AG09309 (cell line): ENCODE measurements at places on chromosomes 4 and X.

DNA sequence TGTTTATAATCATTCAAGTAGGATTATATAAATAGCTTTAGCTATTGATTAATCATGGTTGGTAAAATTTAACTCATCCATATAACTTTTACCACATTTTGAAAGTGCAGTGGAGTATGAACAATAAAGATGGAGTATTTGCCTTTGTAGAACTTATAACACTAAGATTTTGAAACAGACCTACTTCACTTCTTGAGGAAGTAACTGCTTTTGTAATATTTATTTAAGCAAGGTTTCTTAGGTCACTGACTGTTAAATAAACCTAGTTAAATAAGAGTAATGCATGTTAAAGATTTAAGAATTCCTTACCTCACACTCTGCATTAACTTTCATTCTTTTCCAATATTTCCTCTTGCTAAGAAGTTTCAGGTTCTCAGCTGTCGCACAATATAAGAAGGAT, 242.5 kb downstream of the CFAP299 start:
- no peak for DNase-seq

GRCh38 chrX:30580641-30581040, 3.1 kb upstream of the TASL start:
- DNase-seq, result no peak

DNA sequence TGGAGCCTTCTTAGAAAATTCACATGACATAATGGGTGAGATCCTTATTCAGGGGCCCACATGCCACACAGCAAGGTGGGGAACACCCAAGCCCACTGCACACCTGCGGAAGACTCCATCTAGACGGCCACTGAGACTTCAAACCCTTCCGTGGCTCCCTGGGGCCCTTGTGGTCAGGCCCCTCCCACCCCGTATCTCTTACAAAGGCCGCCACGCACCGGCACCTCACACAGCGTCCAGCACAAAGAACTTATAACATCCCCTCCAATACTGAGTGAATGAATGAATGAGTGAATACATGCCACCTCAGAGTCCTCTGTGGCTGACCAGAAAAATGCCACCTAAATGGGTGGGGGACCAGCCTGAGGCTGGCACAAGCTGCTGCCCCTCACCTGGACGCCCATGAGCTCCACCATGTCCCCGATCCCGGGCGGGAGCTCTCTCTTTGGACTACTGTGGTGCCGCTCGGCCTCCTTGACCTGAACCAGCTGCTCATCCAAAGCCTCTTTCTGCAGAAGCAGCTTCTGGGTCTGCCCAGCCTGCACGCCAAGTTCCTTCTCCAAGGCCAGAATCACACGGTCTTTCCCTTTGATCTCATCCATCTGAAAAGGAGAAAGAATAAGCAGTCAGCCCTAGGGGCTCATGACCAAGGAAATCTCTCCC, 66.9 kb upstream of the C4orf50 start:
- DNase-seq, result no peak

DNA sequence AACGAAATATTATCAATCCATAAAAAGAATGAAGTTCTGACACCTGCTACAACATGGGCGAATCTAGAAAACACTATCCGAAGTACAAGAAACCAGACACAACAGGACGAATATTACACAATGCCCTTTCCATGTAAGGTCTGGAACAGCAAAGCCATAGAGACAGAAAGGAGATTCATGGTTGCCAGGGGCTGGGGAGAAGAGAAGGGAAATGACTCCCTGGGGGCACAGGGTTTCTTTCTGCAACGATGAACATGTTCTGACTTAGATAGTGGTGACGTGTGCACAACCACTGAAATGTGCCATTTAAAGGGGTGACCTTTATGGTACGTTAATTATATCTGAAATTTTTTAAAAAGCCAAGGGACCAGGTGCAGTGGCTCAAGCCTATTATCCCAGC, 28.3 kb downstream of the GPR143 start:
- DNase-seq, result no peak

DNA sequence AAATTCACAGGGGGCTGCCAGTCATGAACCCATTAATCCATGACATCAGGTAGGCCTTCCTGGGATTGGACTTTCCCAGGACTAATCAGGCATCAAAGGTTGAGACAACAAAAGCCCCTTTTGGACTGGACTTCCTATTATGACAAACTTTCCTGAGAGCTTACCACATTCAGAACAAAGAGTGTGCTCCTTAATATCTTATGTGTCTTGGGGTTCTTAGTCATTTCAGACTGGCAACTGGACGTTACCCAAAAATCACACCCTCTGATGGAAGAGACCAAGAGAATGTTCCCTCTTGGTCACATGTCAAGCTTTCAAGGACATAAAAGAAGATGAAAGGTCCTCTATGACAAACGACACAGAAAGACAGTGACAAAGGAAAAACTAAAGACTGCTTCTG, 31.6 kb upstream of the PPP1R2C start:
- DNase-seq, result no peak

DNA sequence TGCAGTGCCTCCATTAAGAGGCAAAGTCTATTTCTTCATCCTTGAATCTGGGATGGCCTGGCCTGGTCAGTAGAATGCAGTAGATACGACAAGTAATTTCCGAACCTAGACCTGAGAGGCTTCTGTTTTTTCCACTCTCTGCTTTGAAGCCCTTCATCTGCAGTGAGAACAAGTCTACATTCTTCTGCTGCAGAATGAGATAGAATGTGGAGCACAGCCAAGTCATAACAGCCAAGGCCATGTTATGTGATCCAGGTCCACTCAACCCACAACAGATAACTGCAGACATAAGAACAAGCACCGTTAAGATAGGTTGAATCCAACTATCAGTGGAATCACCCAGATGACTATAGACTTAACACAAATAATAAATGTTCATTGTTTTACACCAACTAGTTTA, 1297.7 kb downstream of the C4orf33 start:
- DNase-seq, result no peak

- DNase-seq, result no peak
These were observed 67.5 kb downstream of the TBL1X start for GRCh38 chrX:9532349-9532748.

DNA sequence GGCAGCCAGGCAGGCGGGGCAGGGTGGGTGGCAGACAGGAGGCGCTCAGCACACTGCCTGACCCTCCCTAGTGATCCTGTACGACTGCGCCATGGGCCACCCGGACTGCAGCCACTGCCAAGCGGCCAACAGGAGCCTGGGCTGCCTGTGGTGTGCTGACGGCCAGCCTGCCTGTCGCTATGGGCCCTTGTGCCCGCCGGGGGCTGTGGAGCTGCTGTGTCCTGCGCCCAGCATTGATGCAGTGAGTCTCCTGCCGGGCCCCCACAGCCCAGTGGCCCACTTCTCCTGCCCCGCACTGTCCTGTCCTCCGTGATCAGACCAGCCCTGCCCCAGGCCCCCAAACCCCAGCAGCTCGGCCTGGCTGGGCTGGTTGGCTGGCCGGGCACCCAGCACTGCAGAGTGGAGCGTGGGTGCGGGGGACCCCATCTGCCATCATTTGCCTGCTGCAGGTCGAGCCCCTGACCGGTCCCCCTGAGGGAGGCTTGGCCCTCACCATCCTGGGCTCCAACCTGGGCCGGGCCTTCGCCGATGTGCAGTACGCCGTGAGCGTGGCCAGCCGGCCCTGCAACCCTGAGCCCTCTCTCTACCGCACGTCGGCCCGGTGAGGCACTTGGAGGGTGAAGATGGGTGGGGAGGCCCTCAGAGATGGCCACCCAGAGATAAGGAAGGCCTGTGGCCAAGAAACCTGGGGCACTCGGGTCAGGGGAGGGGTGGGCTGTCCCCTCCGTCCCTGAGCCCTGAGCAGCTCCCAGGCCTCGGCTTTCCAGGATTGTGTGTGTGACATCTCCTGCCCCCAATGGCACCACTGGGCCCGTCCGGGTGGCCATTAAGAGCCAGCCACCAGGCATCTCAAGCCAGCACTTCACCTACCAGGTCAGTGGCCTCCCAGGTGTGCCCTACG, 7.6 kb downstream of the PLXNB3 start:
- DNase-seq, result no peak

GRCh38 chr4:4269331-4269731, 20.6 kb downstream of the LYAR start:
- no peak for DNase-seq

DNA sequence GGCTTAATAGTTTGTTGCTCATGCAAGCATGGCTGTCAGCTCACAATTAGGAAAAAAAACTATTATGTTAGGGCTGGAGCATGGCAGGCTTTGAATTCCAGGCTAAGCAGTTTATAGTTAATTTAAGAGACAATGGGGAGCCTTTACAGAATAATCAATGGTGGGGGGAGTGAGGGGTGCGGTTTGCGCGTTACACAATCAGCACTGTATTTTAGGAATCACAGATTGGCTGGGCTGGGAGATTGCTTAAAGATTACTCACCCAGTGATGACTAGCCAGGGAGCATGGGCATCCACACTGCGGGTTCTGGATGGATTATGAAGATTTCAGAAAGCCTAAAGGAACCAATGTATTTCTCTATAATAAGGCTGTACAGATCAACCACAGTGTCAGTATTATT, 186.6 kb downstream of the SOX3 start:
- no peak for DNase-seq

DNA sequence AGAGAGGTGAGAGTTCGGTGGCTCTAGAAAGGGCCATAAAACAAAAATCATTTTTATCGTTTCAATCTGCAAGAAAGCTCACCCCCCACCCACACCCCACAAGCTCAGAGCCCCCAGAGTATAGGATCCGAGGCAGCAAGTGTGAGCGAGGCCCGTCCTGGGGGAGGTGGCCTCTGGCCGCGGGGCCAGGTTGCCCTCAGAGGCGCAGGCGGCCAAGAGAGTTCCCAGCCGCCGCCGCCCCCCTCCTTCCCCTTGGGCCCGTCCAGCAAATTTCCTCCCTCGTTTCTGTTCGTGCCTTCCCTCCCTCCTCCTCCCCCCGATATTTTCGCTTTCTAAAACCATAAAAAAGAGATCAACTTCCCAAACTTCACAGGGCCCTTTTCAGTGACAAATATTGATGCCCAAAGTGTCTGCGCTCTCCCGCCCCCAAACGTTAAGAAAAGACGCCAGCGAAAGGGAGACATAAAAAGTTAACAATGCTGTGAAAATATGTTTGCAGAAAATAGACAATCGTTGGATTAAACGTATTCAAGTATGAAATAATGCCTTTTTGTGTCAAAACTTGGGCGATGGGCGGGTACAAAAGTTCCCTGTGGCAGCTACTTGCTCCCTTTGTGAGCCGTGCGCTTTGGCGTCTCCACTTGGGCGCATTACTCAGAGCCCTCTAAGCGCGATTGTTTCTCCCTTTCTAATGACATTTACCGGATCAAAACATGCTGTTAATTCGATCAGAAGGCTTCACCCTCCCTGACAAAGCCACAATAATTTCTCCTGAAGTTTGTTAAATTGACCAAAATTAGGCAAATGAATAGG, 1.1 kb upstream of the HELT start:
- DNase-seq, result no peak

DNA sequence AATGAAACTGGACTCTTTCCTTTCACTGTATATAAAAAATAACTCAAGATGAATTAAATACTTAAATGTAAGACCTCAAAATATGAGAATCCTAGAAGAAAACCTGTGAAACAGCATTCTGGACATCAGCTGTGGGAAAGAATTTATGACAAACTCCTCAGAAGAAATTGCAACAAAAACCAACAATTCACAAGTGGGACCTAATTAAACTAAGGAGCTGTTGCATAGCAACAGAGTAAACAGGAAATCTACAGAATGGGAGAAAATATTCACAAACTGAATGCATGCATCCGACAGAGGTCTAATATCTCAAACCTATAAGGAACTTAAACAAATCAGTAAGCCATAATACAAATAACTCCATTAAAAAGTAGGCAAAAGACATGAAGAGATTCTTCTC, 851.7 kb upstream of the PCDH10 start:
- no peak for DNase-seq

- DNase-seq, result no peak
These were observed 23.4 kb downstream of the SMS start for GRCh38 chrX:21963731-21964405.

DNA sequence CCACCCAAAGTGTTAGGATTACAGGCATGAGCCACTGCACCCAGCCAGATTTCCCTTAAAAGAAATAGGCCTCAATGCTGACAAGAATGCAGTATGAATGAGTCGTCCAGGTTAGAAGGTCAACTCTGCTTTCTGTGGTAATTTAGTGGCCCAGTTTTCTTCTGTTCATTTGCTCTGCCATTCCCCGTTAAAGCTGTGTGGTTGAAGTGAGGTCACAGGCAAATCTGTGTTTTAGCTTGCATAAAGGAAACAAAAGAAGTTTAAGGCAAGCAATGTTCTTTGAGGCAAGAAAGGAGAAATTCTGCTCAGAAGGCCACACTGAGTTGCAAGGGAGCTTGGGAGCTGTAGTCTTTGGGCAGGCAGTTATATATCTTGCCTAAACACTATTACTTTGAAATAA, 176.8 kb downstream of the LARP7 start:
- DNase-seq, result peak; percentile 23

DNA sequence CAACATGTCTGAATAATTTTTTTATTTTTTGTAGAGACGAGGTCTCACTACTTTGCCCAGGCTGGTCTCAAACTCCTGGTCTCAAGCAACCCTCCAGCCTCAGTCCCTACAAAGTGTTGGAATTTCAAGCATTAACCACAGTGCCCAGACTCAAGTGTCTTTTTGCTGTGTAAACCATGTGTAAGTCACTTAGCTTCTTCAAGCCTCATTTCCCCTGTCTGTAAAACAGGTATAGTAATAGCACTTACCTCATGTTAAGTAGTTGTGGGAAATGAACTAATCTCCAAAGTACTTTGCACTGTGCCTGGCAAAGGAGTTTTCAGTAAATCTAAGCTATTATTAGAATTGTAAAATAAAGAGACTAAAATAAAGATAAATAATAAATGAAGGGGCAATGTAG, 35.7 kb downstream of the STBD1 start:
- no peak for DNase-seq

GRCh38 chr4:24141836-24142235, 252.0 kb upstream of the PPARGC1A start:
- peak; percentile 13 for DNase-seq
